ENCODE measurements at places on chromosomes 7 and 10. TPM values are rescaled to one million over a fixed set of nuclear protein-coding genes. Genes with fewer than 3 reads are reported as not detected.

The LRRN3 gene
- total RNA-seq: 2.4 TPM

- H3K27me3 ChIP-seq: no peaks in the 10 kb centered on the region
- no peak overlapping the region for H3K27ac ChIP-seq
- H3K4me1 ChIP-seq: no peaks in the 10 kb centered on the region
- H3K4me3 ChIP-seq: no peak overlapping the region
Observed at GRCh38 chr7:74404741-74405140, 49.0 kb upstream of the GTF2IRD1 start.

GRCh38 chr10:130463876-130464364 is 327.7 kb downstream of the GLRX3 start:
- no peak overlapping the region for H3K4me3 ChIP-seq
- DNase-seq: no peak
- H3K27me3 ChIP-seq: no peaks in the 10 kb centered on the region

- no peaks in the 10 kb centered on the region for H3K36me3 ChIP-seq
- no peaks in the 10 kb centered on the region for H3K4me1 ChIP-seq
- H3K27me3 ChIP-seq: no peaks in the 10 kb centered on the region
- DNase-seq: no peak
- no peak overlapping the region for H3K27ac ChIP-seq
Observed at GRCh38 chr10:123044391-123044790, 35.6 kb downstream of the ACADSB start.

The ARMS2 gene
- total RNA-seq: not detected

DNA sequence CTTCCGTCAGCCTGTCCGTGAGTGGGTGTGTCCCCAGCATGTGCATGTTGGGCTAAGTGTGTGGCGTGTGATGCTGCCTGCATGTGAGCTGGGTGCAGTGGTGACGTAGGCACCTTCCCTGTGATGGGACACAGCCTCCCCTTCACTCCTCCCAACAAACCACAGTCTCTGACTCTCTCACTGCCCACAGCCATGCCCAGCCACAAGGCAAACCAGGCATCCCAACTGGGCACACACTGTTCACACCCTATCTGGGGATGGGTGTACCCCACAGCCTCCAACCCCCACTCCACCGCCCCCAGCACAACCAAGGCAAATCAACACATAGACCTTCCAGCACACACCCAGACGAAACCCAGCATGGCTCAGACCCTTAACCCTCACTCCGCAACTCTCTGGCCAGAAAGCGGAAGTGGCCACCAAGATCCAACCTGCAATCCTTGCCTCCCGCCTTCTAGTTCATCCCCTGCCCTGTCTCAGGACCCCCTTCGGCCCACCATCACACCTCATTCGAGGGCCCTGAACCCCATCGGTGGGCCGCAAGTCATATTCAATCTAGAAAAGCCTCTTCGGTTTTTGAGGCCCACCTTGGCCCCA is 10.4 kb downstream of the PSD start:
- H3K27ac ChIP-seq: no peak overlapping the region
- peak; percentile 87 for DNase-seq
- peak overlapping the region; percentile 66 for H3K4me3 ChIP-seq
- peaks cover 56% of the 10 kb centered on the region for H3K27me3 ChIP-seq
- H3K36me3 ChIP-seq: no peaks in the 10 kb centered on the region
- peaks cover 8% of the 10 kb centered on the region for H3K4me1 ChIP-seq

GRCh38 chr10:132671228-132672154 is 114.5 kb downstream of the NKX6-2 start:
- no peaks in the 10 kb centered on the region for H3K27me3 ChIP-seq
- DNase-seq: peak; percentile 70
- peaks cover 29% of the 10 kb centered on the region for H3K4me1 ChIP-seq
- no peak overlapping the region for H3K27ac ChIP-seq
- H3K4me3 ChIP-seq: no peak overlapping the region
- no peaks in the 10 kb centered on the region for H3K36me3 ChIP-seq

The KAT6B gene
- 30.9 TPM for total RNA-seq

- no peaks in the 10 kb centered on the region for H3K4me1 ChIP-seq
- no peaks in the 10 kb centered on the region for H3K27me3 ChIP-seq
- no peak overlapping the region for H3K27ac ChIP-seq
- H3K4me3 ChIP-seq: no peak overlapping the region
- H3K36me3 ChIP-seq: no peaks in the 10 kb centered on the region
- no peak for DNase-seq
Observed at GRCh38 chr10:26647602-26648244, 49.8 kb upstream of the PDSS1 start.

DNA sequence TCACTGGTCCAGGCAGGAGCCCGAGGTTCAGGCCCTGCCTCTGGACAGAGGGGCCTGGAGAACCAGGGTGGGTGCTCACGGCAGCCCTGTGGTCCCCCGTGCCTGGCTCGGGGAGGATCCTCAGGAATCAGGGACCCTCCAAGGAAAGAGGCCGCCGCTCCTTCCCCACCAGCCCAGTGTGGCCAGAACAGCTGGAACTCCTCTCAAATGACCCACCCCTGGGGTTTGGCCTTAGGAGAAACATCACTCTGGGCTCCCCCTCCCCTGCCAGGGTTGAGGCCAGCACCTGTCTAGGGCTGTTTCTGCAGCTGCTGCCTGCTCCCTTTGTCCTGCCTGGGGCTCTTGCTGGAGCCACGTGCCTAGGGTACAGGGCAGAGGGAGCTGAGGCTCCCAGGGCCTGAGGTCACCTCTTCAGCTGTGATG is 161.0 kb downstream of the RNF216 start:
- H3K27me3 ChIP-seq: no peaks in the 10 kb centered on the region
- peaks cover 5% of the 10 kb centered on the region for H3K4me1 ChIP-seq
- H3K27ac ChIP-seq: no peak overlapping the region
- peak; percentile 77 for DNase-seq
- H3K36me3 ChIP-seq: peaks cover 47% of the 10 kb centered on the region

- DNase-seq: peak; percentile 46
- no peak overlapping the region for H3K4me3 ChIP-seq
- H3K27ac ChIP-seq: peak overlapping the region; percentile 36
- H3K27me3 ChIP-seq: no peaks in the 10 kb centered on the region
- H3K4me1 ChIP-seq: peaks cover 17% of the 10 kb centered on the region
Observed at GRCh38 chr7:74430961-74431466, 22.7 kb upstream of the GTF2IRD1 start.

The MMD2 gene
- total RNA-seq: not detected

All from osteoblast (primary cell).